ENCODE measurements at places on chromosomes 16 and 17.

- no peak for DNase-seq
These were observed 95.2 kb upstream of the IRX3 start for GRCh38 chr16:54381601-54382313.

GRCh38 chr17:37698132-37698910 lies 46.5 kb downstream of the HNF1B start:
- DNase-seq, result no peak

DNA sequence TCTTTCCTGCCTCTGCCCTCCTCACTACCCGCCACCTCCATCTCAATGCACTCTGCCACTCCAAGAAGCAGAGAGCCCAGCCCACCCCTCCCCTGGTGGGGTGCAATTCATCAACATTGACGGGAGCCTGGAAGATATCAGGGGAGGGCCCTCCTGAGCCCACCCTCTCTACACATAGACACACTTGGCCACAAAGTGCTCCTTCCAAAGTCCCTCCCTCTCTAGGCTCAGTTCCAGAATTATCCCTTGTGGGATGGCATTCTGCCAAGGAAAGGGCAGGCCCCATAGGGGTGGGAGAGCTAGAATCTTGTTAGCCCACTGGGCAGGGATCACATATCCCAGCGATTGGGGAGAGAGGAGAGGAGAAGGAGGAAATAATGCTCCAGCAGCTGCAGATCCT lies 66.2 kb downstream of the TMEM132E start:
- DNase-seq, result peak; percentile 98

DNA sequence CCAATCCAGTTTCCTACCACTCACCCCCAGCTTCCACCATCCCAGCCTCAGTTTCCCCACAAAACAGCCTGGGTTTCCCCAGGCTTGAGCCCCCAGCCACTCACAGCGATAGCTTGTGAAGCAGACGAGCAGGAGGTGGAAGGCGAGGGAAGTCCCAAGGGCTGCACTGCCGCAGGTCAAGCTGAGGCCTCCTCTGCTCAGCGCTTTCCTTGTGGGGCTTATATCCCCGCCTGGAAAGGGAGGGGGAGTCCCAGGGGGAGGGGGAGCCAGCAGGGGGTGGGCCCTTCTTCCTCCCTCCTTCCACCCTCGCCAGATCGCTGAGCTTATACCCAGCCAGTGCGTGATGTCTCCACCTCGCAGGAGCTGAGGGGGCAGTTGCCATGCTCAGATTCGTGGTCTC lies at the start of gene PYY:
PYY (minus strand) TSS at position 195 of the 400 bp plus-strand sequence. CDS start 457 bp downstream, outside the sequence.
- DNase-seq, result no peak

- DNase-seq, result no peak
These were observed 6.7 kb downstream of the NEK8 start for GRCh38 chr17:28735242-28735722.

DNA sequence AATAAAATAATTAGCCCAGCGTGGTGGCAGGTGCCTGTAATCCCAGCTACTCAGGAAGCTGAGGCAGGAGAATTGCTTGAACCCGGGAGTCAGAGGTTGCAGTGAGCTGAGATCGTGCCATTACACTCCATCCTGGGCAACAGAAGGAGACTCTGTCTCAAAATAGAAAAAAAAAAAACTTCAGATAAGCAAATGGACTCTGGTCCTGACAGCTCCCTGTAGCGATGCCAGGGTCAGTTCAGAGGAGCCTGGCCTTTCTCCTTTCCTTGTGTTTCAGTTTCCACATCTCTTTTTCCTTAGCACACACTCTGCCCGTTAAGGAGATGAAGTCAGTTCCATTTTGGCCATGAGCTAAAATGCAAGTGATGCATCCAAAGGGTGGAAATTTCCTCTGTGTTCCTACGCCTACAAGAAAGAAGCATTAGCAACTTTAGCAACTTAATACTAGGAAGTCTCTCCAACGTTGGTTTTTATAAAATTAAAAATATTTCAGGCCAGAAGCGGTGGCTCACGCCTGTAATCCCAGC lies 11.6 kb upstream of the GRB2 start:
- DNase-seq, result no peak

DNA sequence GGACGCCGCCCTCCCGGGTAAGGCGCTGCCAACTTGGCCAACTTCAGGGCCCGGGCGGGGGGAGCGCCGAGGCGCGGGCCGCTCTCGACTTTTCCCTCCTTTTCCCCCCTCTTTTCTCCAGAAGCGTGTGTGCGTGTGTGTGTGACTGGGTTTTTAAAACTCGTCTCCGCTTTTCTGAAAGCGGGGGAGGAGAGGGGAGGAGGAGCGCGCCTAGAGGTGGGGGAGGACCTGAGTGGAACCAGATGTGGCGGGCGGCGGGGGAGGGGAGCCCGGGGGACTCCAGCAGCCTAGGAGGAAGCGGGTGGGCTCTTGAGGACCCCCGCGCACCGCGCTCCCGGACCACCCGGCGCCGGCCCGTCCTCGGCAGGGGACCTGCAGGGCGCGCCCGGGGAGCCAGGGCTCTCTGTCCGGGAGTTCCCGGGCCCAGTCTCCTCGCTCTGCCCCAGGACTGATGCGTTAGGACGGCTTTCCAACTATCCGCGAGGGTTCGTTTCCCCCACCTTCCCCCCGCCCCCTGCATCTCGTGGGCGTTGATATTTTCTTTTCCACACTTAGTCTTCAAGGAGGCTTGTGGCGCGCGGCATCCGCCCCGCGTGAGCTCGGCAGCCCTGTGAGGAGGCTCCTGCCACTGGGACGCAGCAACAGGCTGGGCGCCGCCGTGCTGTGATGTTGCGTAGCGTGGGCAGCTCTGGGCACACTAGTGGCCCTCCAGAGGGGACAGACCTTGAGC lies 599 bp downstream of the MRC2 start:
- no peak for DNase-seq

- no peak for DNase-seq
These were observed 43.4 kb downstream of the IRX3 start for GRCh38 chr16:54243202-54243601.

GRCh38 chr17:1511290-1511689 lies 5.1 kb downstream of the INPP5K start:
- no peak for DNase-seq

- no peak for DNase-seq
These were observed 8.4 kb downstream of the FOXK2 start for GRCh38 chr17:82527898-82528297.

GRCh38 chr16:85955566-85955965 lies 56.6 kb downstream of the IRF8 start:
- no peak for DNase-seq

DNA sequence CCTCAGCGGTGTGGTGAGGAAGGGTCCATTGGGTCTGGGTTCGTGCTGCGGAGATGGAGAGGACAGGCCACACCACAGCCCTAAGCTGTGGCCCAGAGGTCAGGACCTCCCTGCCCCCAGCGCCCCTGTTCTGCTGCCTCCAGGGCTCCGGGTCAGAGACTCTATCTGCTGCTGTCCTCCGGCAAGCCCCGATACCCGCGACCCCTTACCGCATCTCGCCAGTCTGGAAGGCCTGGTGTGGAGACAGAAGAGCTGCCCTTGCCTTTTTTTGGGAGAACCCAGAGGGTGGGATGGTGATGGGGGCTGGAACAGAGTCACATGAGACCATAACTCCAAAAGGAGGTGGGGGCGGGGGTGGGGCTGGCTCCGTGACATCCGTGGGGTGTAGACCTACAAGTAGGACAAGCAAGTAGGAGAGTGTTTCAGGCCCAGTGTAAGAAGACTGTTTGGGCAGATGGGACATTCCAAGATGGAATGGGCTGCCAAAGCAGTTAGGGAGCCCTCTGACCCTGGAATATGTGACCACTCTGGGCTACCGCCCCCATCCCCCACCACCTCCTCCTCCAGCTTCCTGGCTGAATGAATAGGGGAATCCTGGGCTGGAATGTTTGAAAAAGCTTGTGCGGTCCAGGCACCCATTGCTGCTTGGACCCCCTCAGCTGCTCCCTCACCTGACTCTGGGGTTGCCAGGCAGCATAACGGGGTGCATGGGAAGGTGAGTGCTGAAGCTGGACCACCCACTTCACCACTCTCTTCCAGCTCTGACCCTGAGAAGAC lies 1.4 kb downstream of the XYLT2 start:
- DNase-seq, result no peak

- peak; percentile 1 for DNase-seq
These were observed 45.8 kb upstream of the GAS7 start for GRCh38 chr17:10243883-10244844.

GRCh38 chr17:56700919-56701420 lies 107.5 kb downstream of the NOG start:
- no peak for DNase-seq

DNA sequence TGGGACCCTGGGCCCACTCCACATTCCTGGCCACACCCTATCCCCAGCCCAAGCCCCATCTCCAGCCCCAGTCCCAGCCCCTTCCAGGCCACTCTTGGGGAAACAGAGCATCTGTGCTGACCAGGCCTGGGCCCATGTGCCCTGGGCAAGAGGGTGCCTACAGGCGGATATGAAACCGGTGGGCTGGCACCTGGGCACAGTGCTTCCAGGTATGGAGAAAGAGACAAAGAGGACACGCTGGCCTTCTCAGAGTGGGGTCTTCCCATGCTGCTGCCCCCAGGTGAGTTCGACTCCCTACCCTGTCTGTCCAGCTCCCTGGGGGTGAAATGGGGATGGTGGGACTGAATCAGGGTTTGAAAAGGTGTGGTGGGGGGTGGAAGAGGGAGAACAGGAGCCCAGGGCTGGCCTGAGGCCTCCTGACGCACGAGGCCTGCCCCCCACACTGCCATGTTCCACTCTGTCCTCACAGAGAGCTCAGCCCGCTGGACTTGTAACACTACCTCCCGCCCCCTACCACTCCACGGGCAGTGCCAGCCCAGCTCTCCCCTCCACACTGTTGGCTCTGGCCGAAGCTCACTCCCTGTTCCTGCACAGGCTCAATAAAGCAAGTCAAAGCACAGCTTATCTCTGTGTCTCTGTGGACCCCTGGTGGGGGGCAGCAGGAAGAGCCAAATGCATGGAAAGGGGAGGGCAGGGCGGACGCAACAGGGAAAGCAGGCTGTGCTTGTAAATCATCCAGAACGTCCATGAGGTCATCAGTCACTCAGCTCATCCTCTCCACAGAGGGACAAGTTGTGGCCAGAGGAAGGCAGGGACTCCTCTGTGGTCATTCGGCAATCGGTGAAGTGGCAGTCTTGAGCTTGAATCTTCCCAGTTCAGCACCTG lies 71.1 kb upstream of the TMEM97 start:
- no peak for DNase-seq
